Mesenchymal stem cell (in vitro differentiated cells and primary cell): ENCODE measurements at places on chromosomes 3 and 15.

DNA sequence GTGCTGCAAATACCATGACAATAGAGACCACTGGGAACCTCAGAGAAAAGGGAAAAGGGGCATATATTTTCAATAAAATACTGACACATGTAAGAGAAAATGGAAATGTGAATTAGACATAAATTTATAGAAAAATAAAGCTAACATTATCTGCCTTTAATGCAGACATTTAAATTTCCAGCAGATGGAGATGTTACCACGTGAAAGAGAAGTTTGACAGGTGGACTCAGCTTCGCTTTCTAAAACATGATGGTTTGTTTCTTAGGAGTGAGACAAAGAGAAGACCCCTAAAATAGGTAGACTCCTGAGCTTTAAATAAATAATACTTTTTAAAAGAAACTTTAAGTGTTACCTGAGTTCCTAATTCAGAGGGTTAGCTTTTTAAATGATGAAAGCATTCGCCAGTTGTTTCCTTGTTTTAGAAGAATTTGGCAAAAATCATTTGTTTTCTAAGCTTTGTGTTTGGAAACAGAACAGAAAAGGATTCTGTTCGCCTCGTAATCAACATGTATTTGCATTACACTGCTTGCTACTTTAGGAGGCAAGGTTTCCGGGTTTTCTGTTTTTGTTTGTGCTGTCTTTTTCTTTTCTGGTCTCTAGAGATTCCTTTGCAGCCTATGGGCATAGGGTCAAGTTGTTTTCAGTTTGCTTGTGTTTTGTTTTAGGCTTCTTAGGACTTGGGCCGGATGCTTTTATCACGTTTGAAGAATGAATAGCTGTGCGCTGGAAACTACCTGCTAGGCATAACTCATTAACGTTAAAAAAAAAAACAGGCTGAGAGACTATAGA is 271.4 kb downstream of the THSD4 start:
- DNase-seq: peak; percentile 25

DNA sequence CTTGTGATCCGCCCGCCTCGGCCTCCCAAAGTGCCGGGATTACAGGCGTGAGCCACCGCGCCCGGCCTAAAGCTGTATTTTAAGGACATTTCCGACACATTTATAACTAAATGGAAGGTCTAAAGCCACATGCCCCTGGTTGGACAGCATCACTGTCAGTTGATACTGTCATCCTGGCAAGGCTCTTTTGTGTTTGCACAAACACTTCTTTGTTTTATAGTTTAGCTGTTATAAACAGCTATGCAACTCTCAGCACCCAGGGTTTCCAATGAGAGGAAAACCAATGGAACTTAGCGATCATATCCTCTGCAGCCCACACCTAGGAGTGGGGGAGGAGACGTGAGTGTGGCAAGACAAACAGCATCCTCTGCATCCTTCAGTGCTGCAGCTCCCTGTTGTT is 19.7 kb downstream of the NIPA1 start:
- no peak for DNase-seq

DNA sequence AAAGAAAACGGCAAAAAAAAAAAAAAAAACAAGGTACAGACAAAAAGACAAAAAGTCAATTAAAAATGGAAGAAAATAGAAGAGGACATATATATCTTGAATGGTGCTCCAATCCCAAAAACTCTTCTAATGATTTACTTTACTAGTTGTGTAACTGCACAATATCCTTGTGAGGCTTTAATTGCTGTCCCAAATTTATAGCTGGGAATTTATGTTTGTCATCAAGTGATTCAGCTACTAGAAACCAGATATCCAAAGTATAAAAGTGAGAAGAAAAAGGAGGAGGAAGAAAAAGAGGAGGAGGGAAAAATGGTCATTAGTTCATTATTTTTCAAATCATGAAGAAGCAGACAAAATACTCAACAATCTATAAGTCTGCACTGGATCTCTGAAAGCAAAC is 150.8 kb upstream of the ARPP21 start:
- DNase-seq: no peak

GRCh38 chr15:31228980-31229826 is 97.4 kb upstream of the KLF13 start:
- DNase-seq: no peak

DNA sequence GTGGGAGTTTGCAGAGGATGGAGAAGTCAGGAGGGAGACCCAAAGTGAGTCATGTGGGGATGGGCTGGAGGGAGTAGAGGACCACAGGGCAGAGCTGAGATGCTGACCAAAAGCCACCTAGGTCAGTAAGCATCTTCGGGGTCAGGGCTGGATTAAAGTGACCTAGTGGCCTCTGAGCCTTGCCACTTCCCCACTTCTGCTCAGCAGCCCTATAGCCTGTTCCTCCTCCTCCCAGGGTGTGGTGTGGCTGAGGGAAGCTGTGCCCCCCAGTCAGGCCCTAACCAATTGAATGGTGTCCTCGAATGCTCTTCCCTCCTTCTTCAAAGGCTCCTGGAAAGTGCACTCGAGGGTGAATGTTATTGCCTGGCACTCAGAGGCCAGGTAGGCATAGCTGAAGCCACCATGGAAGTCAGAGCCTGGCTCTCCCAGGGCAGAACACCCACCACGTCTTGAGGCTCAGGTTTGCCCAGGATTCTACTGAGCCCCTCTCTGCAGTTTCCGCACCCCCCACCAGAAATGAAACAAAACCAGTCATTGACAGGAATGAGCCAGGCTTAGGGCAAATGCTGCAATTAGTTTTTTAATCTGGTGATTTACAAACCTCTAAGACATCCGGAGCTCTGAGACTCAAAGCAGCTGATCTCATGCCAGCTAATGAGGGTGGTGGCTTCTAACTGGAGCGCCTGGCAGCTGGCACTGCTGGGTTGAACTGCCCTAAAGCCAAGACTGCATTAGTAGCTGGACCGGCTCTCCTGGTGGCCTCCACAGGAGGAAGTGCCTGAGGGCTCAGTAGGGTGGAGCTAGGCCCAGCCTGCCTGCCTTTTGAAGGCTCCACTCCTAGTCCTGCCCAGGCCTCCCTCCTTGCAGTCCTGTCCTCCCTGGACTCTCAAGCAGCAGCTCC is 26.0 kb upstream of the VIPR1 start:
- DNase-seq: peak; percentile 2

DNA sequence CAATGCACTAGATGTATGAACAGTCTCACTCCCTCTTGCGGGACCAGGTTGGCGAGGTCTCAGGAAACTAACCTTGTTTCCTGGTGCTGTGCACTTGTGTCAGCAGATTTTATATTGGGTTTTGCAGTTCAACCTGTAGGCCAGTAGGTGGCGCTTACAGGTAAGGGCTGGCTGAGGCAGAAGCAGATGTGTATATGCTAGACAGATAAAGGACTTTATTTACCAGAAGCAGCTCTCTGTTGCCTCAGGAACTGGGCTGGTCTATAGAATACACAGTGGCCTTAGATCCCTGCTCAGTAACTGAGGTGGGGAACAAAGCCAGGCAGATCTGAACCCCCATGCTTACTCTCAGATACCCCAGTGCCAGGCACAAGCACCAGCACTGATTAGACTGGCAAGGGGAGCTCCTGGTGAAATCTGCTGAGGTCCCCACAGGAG is 296.8 kb downstream of the DOCK3 start:
- DNase-seq: peak; percentile 35

DNA sequence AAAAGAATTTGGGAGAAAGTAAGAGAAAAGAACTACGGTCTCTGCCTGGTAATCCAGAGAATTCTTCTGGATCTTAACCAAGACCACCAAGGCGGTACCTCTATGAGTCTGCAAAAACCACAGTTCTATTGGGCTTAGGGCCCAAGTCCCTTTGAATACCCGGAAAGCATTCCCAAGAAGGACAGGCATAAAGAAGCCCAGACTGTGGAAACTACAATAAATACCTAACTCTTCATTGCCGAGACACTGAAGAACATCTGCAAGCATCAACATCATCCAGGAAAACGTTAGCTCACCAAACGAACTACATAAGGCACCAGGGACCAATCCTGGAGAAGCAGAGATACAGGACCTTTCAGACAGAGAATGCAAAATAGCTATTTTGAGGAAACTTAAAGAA is 162.3 kb upstream of the TMC3 start:
- no peak for DNase-seq

DNA sequence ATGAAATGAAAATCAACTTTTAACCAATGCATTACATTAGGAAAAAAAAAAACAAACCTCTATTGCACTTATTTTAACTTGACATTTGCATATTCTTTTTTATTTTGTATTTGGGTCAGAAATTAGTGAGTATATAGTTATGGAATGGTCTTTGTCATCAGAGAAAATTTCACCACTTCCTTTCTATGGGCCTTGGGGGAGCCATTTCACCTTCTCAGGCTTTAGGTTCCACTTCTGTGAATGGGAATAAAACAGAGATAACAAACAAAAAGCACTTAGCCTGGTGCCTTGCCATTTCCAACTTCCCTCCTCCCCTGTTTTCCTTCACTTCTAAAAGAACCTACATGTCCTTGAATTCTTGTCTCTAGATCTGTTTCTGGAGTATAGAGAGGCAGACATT is 168.0 kb upstream of the STT3B start:
- DNase-seq: peak; percentile 19

DNA sequence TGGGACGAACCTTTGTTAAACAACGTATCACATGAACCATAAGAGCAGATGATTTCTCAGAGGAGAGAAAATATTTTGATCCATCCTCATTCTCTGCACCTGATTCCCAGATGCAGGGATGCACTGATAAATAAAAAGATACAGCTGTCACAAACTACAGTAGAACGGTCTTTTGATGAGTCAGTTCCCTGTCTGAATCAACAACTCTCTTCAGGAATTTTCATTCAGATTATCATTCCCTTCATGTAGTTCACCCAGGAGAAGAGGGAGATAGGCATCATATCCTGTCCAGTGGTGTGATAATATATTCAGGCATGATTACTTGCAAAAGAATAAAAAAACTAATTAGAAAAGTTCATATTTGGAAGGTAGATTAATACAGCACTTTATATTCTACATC is 521.5 kb downstream of the PYDC2 start:
- DNase-seq: no peak

GRCh38 chr3:9026320-9027045 is 63.2 kb upstream of the RAD18 start:
- DNase-seq: no peak

GRCh38 chr15:69722924-69723323 is 270.3 kb downstream of the RPLP1 start:
- no peak for DNase-seq

- peak; percentile 67 for DNase-seq
These were observed 34.3 kb downstream of the ZBTB38 start for GRCh38 chr3:141402476-141403171.

- peak; percentile 67 for DNase-seq
These were observed 1.5 kb downstream of the DIS3L start for GRCh38 chr15:66294932-66295235.

DNA sequence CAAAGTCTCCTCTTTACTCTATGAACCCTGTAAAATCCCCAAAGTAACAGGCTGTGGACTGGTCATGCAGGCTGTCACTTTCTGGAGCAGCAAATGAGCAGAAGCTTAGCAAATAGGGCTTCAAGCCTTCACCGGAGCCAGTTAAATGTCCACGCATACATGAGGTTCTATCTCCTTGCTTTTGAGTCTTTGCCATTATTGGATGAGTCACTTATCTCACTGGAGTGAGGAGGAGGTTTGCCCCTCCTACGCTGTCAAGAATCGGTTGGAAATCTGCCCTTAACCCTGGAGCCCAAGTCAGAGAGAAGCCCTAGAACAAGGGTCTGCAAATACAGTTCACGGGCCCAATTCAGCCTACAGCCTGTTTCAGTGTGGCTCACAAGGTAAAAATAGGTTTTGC is 126.1 kb upstream of the CTNNB1 start:
- DNase-seq: no peak

GRCh38 chr3:184726497-184726896 is 14.6 kb upstream of the MAGEF1 start:
- no peak for DNase-seq

DNA sequence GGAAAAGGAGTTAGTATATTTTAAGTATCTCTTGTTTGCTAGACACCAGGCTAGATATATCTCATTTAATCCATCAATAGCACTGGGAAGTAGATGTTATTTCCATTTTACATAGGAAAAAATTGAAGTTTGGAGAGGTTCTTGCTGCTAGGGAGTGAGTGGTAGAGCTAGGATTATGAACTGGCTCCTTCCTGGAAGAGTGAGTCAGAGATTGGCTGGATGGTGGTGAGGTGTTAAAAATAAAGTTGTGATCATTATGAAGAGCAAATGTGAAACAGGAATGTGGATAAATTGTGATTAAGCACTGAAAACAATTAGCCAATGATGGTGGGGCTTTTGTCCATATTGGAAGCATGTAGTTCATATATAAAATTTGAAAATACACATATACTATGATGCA is 234.2 kb downstream of the WNT5A start:
- no peak for DNase-seq

DNA sequence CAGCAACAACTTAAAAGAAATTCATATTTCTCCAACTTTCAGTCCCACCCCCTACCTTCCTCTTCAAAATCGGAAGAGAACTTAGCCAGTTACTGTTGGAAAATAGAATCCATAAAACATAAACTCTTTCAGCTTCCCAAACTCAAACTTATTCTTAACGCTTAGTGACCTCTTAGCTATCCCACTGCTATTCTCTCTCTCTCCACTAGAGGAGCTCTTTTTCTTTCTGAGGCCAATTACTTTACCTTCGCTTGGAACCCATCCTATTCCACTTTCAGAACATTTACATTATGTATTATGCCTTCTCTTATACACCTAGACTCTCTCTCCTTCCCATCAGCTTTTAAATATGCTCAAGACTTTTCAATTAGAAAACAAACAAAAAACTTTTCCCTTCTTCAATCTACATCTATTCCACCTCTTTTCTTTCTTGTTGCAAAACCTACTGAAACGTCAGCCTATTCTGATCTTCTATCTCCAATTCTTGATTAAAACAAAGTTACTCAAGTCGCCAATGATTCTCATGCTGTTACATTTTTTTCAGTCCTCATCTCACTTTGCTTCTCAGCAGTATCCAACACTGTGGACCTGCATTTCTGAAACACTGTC is 13.4 kb upstream of the GHSR start:
- peak; percentile 33 for DNase-seq

DNA sequence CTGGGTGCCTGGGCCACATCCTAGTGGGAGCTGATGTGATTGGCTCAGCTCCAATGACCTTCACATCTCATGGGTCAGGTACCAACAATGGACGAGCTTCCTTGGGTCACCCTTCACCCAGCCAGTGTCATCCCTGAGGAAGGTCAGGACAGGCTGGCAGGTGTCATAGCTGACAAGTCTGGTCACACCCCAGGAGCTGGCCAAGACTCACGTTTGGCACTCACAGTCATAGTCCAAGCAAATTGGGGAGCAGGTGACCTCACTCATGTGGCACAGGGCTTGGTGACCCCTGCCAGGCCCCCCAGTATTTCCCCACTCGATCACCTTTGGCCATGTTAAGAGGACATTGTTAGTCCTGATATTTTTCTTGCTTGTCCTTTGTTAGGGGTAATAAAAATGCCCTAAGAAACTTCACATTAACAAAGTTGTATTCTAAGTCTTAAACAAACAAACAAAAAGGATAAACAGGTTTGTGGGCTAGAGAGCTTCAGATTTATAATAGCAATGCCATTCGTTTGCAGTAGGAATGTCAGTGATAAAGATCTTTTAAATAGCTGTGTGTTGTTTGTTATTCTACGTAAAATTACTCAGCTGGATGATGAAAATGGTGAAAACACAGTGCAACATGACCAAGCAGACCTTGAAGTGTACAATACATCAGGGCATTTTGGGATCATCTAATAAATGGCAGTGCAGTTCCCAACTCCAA is 79.5 kb upstream of the POMGNT2 start:
- DNase-seq: peak; percentile 87

- peak; percentile 36 for DNase-seq
These were observed 176.9 kb upstream of the LMCD1 start for GRCh38 chr3:8324747-8325146.
